NCI-H187 treated with DMSO at 0.1 percent for 48 hours (cell line): ENCODE measurements at places on chromosomes 4 and X.
A peak's percentile ranks its signal among the peaks of the same experiment; 100 is the strongest.

GRCh38 chr4:42151568-42152506 lies 618 bp downstream of the BEND4 start:
- DNase-seq: no peak

DNA sequence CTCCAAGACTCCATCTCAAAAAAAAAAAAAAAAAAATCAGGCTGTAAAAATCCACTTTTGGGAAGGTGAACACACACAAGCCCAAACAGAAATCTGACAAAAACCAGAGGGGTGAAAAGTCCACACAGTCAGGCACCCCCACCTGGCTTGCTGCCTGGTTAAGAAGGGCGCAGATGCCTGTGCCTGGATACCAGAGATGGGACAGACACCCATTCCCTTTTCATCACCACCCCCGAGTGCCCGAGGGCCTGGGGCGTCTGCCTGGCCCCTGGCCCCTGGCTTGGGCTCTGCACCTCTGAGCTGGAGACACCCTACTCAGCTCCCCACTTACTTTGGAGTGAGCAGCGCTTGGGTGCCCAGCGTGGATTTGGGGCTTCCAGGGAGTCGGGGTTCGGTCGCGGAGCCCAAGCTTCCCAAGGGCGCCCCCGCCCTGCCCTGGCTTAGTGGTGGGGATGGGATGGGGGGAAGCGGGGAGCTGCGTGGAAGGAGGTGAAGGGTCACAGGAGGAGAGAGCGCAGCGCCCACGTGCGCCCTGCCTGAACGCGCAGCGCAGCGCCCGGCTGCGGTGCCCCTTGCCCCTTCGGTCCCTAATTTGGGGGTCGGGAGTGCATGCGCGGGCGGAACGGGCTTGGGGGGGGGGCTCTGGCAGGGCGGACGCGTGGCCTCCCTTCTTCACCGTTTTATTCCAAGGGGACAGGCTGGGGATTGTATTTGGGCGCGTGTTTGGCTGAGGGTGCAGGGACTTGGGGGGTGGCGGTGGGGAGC lies 11.3 kb downstream of the SHOX start:
- DNase-seq: no peak

DNA sequence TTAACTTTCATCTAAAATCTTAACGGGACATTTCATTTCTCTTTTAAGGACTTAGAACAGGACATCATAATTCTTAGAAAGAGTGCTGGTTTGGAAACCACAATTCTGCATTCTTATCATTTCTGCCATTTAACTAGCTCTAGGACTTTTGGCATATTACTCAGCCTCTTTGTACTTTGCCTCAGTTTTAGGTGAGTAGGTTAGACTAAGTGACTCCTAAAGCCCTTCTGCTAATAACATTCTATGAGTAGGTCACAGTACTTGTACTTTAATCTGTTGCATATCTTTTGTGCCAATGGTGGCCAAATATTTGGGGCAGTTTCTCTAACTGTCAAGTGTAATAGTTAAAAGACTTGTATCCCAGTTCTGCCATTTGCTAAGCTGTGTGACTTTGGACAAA lies 115.4 kb upstream of the NUDT6 start:
- no peak for DNase-seq

DNA sequence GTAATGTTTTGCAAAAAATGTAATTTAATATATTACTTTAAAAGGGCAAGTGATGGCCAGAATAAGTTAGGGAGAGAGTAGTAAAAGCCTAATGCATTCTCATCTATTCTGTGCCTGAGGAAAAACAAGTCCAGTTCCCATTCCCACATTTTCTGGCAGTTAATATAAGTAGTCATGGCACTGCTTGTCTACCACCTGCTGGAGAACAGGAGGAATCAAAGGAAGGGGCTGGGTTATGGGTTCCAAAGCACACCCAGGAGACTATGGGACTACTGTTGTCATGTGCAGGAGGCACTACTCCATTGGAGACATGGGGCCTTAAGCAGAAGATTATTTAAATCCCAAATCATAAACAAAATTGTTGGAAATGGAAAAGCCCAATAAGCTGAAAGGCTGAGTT lies 2618.6 kb downstream of the ARAP2 start:
- DNase-seq: no peak

- no peak for DNase-seq
These were observed 115.1 kb downstream of the PHEX start for GRCh38 chrX:22147214-22147613.

GRCh38 chrX:131746491-131746968 lies 202.7 kb downstream of the OR13H1 start:
- DNase-seq: peak; percentile 55

DNA sequence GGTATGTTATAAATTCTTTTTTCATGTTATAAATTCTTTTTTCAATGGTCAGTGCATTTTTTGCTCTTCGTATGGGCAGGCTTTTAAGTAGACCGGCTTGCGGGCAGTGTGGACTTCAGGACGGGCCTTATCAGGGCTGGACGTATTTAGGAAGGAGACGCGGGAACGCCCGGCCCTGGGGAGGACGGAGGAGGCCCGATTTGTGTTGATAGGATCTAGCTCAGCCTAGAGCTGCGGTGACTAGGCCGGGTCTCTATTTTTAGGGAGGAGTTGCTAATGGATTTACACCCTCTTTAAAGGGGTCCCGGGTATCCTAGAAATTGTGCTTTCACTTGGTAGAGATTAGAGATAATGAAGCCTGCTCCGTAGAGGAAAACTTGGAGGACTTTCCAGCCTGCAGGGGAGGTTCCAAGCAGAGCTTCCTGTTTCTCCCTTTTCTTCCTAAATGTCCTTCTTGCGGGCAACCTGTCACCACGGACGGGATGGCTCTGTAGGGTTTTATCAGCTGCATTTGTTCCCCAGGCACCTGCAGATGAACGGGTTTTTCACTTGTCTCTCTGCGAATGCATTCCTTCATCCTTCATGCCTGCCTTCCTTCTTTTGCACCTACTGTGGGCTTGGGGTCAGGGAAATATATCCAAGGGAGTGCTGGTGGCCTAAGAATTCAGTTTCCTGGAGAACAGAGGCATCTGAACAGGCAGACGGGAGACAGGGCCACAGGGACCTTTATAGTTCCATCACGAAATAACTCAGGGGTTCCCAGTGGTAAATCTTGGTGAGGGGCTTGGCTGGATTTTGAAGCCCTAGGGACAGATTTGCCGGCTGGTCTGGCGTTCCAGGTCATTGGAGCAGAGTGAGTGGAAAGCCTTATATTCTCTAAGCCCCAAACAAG lies 1.4 kb downstream of the CD99 start:
- DNase-seq: no peak

DNA sequence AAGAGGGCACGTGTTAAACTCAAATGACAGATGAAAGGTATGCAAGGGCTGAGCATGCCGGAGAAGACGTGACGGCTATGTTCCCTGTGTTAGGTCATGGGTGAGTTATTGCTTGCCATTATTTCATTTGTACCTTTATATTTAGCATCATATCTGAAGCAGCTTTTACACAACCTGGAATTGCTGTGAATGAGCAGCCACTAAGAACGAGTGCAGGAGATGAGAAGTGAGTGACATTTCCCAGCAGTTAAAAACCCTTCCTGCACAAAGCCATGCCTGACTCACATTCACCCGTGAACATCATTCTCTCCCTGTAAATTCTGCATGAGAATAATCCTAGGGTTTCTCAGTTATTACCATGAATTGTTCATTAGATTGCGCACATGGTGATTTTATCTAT lies 433.2 kb upstream of the ZFP42 start:
- DNase-seq: no peak

DNA sequence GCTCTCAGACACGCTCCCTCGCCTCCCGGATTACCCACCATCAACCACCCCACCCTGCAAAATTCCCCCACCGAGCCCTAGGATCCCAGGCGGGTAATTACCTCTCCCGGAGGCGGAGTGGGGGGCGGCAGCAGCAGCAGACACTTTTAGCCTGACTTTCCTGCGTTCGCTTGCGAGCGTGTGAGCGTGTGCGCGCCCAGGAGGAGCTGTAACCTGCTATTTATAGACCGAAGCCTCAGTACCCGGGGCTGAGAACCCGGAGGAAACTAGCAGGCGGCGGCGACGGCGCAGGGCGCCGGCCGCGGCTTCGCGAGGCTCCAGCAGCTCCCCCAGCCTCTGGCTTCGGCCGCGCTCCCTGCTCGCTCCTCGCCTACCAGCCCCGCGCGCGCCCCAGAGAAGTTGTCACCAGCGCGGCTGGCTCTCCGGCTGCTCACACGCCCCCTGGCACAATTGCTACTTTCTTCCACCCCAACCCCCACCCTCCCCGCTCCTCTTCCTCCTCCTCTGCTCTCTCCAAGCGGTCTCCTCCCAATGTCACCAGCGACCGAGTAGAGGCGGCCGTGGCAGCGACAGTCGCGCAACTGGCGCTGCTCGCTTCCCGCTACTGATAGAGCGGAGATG lies at the start of gene INPP4B:
TSS of gene INPP4B (minus strand) at position 194 of the 621 bp plus-strand sequence.
- DNase-seq: no peak

DNA sequence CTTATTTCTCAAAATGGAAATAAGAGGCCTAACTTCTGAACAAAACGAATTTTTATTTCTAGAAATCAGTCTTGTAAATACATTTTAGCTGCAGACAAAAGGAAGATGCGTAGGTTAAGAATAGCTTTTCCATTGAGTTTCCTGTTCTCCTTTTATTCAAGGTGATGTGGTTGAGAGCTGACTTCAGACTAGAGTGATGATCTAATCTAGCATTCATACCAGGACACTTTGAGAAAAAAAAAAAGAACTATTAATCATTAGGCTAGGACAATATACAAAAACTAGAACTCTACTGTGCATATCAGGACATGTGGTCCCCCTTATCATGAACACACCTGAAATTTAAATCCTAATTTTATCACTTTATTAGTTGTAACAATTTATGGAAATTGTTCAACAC lies 884.5 kb upstream of the EPHA5 start:
- DNase-seq: no peak

DNA sequence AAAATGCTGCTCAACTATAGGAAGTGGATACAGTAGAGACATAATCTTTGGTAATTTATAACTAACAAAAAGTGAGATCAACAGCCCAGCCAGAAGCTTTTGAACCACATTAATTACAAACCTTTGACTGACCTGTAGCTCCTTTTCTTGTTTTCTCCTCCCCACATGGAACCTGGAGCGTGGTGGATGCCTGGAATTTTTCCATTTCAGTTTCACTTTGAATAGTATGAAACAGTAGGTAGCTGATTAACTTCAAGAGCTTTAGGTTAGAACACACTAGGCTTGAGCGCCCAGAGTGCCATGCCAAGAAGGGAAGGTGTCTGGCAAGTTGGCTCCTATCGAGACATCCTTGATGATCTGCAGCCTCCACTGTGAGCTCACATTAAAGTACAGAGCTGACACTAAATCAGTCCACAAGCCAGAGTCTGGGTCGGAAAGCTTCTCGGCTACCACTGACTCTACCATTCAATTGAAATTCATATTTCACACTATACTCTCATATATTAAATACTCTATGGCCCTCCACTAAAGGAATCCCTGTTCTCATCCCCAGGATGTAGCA lies 143.4 kb downstream of the GLRA2 start:
- DNase-seq: no peak

DNA sequence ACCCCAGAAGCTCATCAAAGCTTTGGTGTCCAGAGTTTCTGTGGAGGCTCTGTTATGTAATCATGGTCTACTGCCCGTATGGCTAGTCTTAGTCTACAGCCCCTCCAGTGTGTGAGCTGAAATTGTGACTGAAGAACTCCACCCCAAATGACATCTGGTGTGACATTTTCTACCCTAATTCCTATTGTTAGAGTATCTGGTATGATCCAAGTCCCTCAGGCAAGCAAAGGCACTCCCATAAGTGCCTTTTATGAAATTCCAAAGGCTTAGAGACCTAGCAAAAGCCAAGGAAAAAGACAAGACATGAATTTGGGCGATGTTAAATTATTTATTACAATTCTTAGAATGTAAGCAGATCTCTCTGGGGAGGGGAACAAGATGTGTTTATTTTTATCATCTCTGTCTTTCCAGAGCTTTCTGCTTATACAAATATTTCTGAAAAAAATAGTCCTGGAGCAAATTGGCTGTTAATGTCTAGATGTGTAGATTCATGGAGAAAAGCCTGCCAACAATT lies 417.4 kb downstream of the CCSER1 start:
- no peak for DNase-seq

DNA sequence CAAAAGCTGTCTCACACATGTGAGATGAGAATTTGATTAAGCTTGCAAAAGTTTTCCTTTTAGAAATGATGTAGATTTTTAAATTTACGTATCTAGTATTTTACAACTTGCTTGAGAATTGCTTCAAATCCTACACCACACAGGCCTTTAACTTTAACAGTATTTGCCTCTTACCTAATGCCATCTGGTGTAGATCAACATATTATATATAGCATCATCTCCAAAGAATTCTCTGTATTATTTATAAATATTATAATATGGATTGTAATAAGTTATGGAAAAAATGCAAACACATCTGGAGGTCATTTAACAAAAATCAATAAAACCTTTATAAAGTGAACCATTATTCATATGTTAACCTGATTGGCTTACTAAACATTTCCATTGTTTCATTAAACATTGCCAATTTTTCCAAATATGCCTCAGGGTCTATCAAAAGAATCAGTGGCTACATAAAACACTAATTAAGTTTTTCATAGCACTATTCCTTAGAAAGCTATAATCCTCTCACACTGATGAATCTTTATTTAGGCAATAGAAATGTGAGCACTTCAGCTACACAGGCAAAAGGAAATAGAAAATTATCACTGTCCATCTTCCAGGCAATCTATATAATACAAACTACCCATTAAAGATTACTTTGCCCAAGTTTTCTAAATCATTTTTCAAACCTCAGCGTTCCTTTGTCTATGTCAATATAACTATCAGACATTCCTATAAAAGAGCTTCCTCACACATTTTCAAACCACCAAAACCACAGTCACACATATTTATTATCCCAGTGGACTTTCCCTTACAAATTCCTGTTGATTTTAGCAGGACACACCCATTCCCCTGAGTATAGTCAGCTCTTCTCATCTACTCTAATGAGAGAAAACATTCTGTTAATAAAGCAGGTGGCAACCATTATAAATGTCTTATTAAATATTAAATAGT lies 83.5 kb upstream of the INTU start:
- DNase-seq: no peak

DNA sequence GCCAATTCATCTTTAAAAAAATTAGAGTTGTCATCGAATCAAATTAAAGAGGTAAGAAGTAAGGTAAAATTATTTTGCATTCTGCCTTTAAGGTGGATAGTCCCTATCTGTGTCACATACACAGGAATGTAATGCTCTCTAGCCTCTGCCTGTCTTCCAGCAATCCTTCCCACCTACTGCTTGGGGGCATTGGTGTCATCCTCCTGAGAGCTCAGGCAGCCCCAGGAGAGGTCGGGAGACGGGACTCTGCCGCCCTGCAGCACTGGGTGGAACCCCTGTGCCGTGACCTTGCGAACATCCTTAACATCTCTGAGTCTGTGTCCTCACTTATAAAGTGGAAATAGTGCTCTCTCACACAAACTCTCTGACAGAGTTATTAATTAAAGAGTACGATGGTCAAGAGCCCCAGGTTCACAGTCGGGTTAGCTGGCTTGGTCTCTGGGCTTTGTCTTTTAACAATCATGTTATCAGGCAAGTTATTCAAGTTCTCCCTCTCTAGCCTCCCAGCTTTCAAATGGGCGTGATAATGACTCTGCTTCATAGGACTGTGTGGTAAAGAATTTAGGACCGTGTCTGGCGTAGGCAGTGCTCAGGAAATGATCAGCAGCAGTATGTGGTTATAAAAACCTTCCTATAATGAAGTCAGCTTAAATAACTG lies 10.2 kb downstream of the TLR3 start:
- no peak for DNase-seq

- no peak for DNase-seq
These were observed 186.7 kb downstream of the TENM3 start for GRCh38 chr4:182429896-182430295.

GRCh38 chr4:14152834-14153519 lies 525.5 kb upstream of the BOD1L1 start:
- DNase-seq: no peak
